Breast epithelium (tissue), 4 donors: ENCODE measurements at places on chromosomes 13 and 19.

- no peak for DNase-seq
Measured at GRCh38 chr19:1429750-1430149, 8.4 kb upstream of the RPS15 start.

GRCh38 chr13:46961719-46962118, 64.9 kb upstream of the HTR2A start:
- no peak for DNase-seq

DNA sequence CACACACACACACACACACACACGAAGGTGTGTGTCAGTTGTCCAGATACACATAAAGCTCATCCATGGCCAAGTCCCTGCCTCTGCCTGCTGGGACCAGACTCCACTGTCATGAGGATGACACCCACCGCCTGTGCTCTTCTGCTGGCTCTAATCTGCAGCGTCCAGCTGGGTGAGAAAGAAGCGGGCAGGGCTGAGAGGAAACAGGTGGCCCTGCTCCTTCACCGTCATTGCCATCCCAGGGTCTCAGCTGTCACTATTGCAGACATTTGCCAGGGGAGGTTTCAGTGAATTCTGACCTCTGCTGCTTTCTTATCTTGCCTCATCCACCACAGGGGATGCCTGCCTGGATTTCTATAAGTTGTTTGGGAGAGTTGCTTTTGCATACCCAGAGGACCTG, 31.4 kb downstream of the SCGB2B2 start:
- no peak for DNase-seq

- DNase-seq: no peak
Measured at GRCh38 chr19:6593651-6594416, 2.9 kb upstream of the CD70 start.

DNA sequence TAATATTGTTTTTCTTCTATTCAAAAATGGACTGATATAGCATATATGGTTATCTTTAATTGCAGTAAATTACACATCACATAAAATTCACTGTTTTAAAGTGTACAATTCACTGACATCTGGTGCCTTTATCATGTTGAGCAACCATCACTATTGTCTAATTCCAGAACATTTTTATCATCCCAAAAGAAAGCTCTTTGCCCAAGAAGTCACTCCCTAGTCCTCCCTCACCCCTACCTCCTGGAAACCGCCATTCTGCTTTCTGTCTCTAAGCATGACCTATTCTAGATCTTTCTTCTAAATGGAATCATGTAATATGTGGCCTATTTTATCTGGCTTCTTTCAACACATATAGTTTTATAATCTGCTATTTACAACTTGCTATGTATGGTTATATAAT, 525.6 kb downstream of the DCT start:
- DNase-seq: no peak

- no peak for DNase-seq
Measured at GRCh38 chr13:94851576-94851975, 139.2 kb upstream of the SOX21 start.

DNA sequence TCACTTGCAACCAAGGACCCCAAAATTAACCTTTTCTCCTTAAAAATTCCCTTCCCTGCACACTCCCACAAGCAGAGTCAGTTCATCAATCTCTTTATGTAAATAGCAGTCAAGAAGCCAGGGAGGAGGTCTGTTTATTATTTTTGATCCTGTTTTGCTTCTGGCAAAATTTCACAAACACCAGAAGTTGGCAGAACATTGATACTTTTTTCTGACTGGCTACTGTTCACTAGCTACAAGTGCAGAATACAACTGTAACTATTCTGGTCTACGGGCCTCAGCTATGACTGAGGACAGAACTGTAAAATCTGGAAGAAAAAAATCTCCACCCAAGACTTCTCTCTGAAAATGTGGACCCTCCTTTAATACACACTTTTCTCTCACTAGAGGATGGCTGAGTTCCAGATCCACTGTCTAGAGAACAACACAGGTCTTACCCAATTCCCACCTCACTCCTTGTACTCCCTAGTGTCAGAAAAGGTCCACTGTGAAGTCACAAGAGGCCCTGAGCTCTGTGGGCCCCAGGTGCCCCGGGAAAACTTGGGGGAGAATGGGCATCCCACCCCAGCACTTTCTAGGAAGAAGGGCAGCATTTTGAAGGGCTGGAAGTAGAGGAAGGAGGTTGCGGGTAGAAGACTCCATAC, 14.5 kb downstream of the STARD13 start:
- no peak for DNase-seq

DNA sequence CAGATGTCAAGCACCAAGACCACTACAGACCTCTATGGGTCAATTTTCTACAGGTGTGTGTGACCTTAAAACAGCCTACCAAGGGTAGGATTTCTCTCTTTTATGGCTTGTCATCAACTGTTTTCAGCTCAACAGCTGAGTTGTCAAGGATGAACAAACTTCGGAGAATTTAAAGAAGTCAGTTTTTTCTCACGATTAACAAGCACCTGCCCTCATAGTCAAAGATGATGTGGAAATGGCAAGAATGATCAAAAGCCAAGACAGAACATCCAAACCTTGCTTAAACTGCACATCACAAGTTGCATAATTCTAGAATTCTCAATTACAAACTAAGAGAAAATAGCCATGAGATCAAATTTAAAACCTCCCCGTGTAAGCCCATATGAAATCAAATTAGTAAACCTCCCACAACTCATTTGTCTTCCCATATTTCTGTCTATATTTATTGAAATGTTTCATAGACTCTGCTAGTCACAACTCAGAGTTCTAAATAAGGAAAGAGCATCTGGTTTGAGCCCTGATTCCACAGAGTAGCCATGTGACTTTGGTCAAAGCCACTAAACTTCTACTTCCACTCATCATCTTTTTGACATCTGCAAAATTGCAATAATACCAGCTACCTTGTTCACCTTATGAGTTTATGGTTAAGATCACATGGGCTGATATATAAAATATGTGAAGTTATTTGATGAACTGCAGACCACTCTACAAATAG, 521.5 kb upstream of the HTR2A start:
- no peak for DNase-seq

GRCh38 chr13:27043013-27043412, 128.6 kb downstream of the USP12 start:
- peak; percentile 63 for DNase-seq

DNA sequence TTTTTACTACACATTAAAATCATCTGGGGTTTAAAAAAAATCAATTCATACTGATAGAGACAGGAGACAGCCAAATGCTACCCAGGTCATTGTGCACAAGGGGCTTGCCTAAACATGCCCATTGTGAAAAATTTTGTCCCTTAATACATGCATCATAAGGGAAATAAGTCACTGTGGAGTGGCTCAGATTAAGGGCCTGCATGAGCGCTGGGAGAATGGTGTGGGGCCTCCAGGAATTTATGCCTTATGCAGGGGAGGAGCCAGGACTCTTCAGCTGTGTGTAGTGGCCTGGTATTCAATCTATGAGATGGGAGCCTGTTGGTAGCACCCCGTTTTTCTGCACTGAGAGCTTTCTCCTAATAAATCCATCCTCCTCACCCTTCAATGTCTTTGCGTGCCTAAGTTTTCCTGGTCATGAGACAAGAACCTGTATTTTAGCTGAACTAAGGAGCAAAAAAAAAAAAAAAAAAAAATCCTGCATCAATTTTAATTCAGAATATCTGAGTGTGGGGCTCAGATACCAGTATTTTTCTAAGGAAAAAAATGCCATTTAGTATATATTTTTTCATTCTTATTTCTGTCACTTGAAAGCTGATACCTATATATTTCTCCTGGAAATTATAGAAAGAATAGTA, 997.6 kb upstream of the ATXN8OS start:
- no peak for DNase-seq

DNA sequence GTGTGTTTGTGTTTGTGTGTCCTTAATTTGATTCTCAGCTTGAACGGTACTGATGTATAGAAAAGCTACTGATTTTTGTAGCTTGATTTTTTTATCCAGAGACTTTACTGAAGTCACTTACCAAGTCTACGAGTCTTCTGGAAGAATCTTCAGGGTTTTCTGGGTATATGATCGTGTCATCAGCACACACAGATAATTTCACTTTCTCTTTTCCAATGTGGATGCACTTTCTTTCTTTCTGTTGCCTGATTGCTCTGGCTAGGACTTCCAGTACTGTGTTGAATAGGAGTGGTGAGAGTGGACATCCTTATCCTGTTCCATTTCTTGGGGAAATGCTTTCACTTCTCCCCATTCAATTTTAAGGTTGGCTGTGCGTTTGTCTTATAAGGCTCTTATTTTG, 7.9 kb upstream of the LILRB1 start:
- no peak for DNase-seq

DNA sequence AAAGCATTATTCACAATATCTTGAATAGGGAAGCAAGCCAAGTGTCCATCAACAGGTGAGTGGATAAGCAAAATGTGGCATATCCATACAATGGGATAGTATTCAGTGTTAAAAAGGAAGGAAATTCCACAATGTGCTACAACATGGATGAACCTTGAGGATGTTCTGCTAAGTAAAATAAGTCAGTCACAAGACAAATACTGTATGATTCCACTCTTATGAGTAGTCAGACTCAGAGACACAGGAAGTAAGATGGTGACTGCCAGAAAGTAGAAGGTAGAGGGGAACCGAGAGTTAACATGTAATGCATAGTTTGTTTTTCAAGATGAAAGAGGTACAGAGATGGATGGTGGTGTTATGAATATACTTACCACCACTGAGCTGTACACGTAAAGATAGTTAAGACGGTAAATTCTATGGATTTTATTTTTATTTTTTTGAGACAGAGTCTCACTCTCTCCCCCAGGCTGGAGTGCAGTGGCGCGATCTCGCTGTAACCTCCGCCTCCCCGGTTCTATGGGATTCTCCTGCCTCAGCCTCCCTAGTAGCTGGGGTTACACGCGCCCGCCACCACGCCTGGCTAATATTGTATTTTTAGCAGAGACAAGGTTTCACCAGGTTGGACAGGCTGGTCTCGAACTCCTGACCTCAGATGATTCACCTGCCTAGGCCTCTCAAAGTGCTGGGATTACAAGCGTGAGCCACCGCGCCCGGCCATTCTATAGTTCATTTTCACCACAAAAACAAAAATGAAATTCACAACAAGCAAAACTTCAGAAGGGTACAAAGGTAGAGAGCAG, 1.0 kb upstream of the CHAMP1 start:
- no peak for DNase-seq

- DNase-seq: no peak
Measured at GRCh38 chr19:11693505-11694499, 44.9 kb downstream of the ZNF823 start.

GRCh38 chr19:18225355-18225701, 910 bp downstream of the PDE4C start:
- no peak for DNase-seq

DNA sequence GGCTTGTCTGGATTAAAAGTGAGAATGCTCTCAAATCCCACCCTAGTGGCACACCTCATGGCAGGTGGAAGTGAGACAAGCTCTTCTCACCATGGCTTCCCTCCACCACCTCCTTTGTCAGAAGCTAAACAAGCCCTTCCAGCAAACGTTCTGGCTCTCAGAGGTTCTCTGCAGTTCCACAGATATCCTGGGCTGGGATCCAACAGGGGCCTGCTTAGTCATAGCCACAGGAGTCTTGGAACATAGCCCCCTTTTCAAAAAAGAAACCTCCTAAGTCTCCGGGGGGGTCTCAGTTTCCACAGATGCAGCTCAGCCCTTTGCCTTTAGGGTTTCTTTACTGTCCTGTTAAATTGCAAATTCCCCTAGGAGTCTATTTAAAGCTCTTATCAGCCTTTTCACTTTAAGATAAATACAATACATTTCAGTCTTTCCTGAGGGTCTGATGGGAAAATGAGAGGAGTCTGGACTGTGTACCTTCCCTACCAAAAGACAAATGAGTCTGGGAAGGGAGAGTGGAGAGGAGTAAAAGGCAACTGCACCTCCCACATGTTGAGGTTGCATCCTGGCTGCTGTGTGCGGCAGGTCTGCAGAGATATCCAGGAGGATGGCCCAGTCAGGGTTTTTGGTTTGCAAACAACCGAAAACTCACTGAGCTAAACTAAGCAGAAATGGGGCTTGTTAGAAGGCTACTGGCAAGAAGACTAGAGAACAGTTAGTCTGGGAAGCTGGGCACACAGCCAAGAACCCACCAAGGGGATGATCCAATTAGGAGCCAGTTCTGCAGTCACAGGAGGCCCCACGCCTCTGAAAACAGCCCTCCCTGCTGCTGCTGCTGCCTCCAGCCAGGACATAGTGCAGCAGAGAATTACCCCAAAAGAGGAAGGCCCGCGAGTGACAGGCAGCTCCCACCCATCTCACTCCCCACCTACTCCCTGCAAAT, 41.4 kb upstream of the SERP2 start:
- no peak for DNase-seq

DNA sequence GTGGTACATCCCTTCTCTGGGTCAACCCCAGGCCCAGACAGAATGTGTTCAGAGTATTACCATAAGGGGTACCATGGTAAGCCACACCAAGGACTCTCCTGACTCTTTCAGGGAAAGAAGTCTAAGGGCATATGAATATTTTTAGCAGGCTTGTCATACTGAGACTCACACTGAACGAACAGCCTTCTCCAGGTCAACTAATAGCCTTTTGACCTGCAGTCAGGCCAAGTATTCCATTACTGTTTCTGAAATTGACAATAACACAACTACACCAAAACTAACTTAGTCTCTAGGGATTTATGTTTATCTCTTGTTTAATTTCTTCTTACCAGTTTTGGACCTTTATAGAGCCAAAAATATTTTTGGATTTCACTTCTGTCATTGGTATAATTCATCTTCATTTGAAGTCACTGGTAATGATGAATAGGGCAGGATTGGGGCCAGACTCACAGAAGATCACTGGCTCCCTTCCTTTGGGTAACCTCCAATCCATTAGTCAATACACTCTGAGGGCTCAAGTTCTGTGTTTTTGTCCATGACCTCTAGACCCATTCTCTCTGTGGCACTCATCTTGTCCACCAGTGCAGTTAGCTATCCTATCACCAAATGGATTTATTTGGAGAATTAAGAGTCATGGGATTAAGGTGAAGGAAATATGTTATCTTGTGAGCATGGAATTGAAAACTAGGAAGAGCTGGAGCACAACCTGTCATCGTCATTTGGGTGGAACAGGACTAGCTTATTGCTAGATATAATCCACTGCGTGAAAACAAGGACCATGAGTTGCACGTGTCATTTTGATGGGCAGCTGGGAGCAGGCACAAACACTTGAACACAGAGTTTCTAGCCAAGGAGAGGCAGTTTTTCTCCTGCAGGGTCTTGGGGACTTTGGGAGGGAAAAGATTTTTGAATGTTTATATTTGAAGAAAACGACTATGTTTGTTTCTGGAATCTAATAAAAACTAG, 313.3 kb downstream of the DCLK1 start:
- no peak for DNase-seq

- no peak for DNase-seq
Measured at GRCh38 chr19:871446-872265, 12.2 kb downstream of the CFD start.
